ENCODE measurements at places on chromosomes 2 and 18. TPM values are rescaled to one million over a fixed set of nuclear protein-coding genes. Genes with fewer than 3 reads are reported as not detected.

Gene KIAA2012
- total RNA-seq, result not detected

Gene SH3BP4
- total RNA-seq, result 49.0 TPM

Gene CIDEA
- not detected for total RNA-seq

GRCh38 chr18:53765211-53765610 lies 459.3 kb downstream of the MBD2 start:
- no peaks in the 10 kb centered on the region for H3K27me3 ChIP-seq
- H3K4me1 ChIP-seq, result no peaks in the 10 kb centered on the region
- H3K27ac ChIP-seq, result no peak overlapping the region
- no peaks in the 10 kb centered on the region for H3K36me3 ChIP-seq
- no peak overlapping the region for H3K4me3 ChIP-seq
